ENCODE measurements at places on chromosomes 11 and 22.

GRCh38 chr22:42939451-42939881 lies 75.5 kb downstream of the PACSIN2 start:
- DNase-seq = peak; percentile 20

GRCh38 chr22:36985211-36985889 lies 33.9 kb downstream of the TST start:
- no peak for DNase-seq

DNA sequence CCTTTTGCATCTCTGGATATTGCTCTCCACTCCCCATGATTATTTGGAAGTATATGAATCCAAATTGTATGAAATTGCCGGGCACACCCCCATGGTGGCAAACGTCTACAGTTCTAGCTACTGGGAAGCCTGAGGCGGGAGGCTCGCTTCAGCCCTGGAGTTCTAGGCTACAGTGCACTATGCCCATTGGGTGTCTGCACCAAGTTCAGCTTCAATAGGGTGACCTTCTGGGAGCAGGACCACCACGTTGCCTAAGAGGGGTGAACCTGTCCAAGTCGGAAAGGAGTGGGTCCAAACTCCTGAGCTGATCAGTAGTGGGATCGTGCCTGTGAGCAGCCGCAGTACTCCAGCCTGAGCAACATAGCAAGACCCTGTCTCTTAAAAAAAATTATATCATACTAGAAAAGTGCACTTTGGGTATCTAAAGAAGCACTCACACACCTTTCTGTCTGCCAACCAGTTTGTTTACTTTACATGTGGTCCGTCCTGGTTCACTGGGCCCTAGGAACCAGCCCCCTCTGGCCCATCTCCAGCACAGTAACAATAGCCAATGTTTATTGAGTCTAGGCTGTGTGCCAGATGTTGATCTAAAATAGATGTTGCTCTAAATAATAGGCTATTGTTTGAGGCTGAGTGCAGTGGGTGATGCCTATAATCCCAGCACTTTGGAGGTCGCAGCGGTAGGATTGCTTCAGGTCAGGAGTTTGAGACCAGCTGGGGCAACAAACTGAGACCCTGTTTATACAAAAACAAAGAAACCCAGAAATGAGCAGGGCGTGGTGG lies 16.4 kb upstream of the KAT5 start:
- DNase-seq = no peak

- no peak for DNase-seq
Observed at GRCh38 chr11:1354125-1354938, 35.4 kb upstream of the BRSK2 start.

- DNase-seq = no peak
Observed at GRCh38 chr22:29054251-29054767, 7.3 kb downstream of the C22orf31 start.
